ENCODE measurements at places on chromosomes 4 and X. TPM values are rescaled to one million over a fixed set of nuclear protein-coding genes. Genes with fewer than 3 reads are reported as not detected.

GRCh38 chr4:8849266-8850073 is 22.2 kb downstream of the HMX1 start:
- DNase-seq: no peak

- DNase-seq: no peak
Measured at GRCh38 chr4:81913427-81913879, 441.7 kb upstream of the RASGEF1B start.

DNA sequence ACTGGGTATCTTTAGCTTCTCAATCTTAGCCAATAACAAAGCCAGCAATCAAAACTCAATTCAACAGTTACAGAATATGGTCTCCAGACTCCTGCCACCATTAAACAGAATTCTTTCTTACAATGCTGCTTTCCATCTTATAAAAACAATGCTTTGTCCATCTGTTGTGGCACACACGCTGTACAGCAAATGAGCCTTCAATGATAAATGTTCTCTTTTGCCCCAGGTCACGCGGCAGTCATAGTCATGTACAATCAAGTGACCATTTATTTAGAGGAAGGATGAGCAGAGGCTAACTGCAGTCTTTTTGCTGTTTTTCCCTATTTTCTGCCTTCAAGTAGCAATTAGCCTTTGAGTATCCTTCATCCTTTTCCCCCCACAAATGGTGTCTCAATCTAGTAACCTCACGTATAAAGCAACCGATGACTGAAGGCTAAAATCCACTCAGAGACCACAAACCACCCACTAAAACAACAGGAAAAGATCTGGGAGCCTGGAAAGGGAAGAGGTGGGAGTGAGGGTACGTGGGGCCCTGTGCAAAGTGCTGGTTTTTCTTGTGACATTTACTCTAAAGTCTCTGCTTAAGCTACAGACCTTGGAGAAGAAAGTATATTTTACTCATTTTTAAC is 24.4 kb downstream of the TRIM2 start:
- DNase-seq: no peak

Gene RBPJ
- 27.0 TPM for total RNA-seq

DNA sequence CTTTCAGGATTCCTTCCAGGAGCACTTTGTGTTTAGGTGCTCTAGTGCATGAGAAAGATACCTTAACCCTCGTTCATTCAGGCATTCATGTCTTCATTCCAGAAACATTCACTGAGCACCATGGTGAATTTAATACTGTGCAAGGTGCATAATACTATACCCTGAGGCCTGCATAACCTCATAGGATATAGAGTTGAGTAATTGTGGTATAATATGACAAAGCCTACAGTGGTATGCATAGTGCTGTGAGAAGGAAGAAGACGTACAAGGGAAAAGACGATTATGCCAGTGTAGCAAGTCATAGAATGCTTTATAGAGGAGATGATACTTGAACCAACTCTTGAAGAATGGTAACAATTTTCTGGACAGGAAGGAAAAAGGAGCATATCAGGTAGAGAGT is 34.3 kb downstream of the MTM1 start:
- no peak for DNase-seq

DNA sequence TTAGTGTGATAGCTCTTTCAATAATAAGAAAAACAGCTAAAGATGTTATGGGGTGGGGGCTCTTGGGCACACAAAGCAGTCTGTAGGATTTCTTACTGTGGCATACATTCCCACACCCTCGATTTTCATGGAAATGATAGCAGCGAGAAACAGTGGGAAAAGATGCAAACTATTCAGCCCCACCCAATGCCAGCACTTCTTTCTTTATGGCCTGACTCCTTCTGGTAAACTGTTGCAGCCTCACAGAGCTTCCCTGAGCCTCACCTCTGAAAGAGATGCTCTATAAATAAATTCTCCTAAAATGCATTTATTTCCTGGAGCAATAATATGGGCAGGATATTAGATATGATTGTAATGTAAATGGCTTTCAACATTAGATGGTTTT is 910 bp downstream of the ANK2 start:
- DNase-seq: no peak

Gene VSIG4
- not detected for total RNA-seq

- DNase-seq: no peak
Measured at GRCh38 chr4:112819729-112820128, 182.8 kb downstream of the LARP7 start.

Gene DNAAF6
- not detected for total RNA-seq

Gene RGN
- 0.35 TPM for total RNA-seq

DNA sequence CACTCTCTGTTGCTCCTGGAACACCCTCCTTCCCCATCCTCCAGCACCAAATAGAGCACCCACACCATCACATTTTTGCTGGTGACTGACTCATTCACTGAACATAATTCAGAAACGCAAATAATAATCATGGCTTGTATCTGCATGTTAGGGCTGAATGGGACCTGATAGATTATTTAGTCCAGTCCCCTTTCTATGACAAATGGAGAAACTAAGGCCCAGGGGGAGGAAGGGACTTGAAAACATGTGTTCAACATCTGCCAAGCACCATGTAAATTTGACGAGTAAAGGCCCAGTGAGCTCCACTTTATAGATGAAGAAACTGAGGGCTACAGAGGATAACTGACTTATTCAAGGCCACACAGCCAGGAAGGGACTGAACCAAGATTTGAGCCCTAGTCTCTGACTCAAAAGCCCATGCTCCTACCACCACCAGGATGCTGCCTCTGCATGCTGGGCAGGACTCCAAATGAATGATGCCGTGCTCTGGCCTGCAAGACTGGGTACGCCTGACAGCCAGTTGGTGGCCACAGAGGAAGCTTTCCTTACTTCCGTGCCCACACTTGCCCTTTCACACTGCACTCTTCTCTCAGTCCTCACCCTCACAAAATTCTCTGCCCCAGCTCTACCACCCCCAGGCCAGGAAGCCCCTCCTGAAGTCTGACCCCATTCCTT is 133.3 kb upstream of the PJA1 start:
- DNase-seq: no peak

GRCh38 chr4:147821555-147821954 is 89.7 kb downstream of the ARHGAP10 start:
- no peak for DNase-seq

Gene REPS2
- 2.8 TPM for total RNA-seq

- no peak for DNase-seq
Measured at GRCh38 chr4:166991006-166991561, 243.2 kb downstream of the SPOCK3 start.

- no peak for DNase-seq
Measured at GRCh38 chr4:78292341-78292740, 235.2 kb downstream of the FRAS1 start.

DNA sequence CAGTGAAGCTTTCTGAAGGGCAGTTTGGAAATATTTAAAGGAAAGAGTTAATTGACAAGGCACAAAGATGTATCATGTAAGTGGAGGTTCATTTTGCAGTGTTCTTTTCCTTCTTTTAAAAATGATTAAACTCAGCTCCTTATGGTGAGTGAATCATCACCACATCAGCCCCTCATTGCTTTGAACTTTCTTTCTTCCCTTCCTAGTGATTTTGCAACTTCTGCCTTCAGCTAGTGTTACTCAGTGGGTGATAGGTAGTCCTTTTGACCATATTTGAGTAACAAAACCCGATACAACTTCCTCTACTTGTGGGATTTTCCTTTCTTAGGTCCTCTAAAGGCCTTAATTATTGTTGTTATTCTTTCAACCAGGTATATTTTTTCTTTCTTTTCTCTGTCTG is 8.2 kb downstream of the ZCCHC4 start:
- no peak for DNase-seq

DNA sequence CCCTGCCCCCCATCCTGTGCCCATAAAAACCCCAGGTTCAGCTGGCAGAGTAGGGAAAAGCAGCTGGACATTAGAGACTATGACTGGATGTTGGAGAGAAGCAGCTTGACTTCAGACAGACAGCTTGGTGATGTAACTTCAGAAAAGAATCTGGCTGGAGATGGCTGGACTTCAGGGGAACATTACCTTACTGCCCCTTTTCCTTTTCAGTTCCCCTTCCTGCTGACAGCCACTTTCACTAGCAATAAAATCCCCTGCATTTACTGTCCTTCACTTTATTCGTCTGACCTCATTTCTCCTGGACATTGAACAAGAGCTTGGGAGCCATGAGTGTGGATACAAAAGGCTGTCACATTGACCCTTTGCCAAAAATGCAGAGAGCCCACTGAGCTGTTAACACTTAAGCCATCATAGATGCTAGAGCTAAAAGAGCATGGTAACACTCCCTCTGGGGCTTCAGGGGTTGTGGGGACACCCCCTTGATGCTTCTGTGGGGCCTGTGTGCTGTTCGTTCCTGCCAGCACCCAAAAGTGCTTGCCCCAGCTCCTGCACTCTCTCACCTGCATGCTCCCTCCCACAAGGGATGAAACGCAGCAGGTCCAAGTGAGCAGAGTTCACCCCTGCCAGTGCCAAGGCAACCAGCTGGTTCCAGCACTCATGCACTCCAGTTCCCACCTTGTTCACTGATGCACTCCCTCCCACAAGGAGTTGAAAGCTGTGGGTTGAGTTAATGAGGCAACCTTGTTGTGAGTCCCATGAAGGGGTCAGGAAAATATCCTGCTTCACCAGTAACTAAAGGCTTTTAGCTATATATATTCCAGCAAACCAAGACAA is 263.8 kb upstream of the NDST3 start:
- DNase-seq: no peak

- DNase-seq: no peak
Measured at GRCh38 chr4:38964942-38965775, 67.0 kb downstream of the TMEM156 start.

DNA sequence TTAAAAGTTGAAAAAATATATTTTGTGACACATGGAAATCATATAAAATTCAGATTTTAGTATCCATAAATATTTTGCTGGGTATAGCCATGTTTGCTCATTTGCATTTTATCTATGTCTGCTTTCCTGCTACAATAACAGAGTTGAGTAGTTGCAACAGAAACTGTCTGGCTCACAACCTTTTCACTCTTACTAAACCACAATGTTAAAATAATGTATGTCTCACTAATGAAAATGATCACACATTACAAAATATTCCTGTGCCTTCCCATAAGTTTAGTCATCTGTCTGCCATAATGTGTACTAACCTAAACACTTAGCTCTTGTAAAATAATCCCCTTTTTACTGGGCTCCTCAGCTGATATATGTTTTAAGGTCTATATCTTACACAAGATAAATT is 174.0 kb upstream of the PRPS2 start:
- DNase-seq: no peak

DNA sequence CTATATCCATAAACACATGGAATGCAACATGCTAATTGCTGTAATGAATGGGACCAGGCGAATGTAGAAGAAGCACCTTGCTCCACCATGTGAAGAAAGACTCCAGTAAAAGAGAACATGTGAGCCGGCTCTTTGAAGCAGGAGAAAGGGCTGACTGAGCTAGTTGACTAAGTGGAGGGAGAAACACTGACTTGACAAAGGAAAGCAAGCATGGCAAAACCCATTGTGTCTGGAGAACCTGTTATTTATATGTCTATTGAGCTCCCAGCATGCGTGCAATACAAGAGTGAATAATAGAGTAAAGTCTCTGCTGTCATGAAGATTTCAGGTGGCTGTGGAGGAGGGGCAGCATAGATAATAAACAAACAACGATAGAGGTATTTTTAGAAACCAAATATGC is 559.9 kb downstream of the RAB28 start:
- no peak for DNase-seq

DNA sequence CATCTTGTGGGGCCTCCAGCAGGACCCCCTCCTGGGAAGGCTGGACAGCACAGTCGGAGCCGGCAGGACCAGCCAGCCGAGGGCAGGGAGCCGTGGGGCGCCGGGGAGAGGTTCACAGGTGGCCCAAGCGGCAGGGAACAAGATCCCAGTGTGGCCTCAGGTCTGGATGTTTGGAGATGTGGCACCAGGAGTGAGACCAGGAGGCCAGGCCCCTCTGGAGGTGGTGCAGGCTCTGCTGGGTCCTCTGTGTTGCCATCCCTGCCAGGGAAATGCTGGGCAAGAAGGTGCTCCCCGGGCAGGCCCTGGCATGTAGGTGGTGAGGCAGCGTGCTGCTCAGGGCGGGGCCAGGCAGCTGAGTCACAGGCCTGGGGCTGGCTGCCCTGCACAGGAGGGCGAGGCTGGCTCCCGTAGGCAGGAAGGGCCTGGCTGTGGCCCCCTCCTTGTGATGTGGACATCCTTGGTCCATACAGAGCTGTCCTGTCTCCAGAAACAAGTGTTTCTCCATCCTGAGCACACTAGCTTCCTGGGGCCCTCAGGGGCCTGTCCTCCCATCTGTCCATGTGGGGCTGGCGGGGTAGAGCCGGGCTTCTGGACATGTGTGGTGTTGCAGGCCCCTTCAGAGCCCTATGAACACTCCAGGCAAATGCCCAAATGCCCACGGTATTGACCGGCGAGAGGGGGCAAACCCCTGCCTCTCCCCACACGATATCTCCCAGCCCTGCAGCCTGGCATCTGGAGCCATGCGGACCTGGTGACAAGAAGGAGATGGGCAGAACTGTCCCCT is 4.8 kb upstream of the HGFAC start:
- no peak for DNase-seq

GRCh38 chr4:108081256-108081655 is 87.5 kb downstream of the LEF1 start:
- DNase-seq: no peak

- DNase-seq: no peak
Measured at GRCh38 chr4:149997881-149998421, 80.3 kb upstream of the DCLK2 start.

DNA sequence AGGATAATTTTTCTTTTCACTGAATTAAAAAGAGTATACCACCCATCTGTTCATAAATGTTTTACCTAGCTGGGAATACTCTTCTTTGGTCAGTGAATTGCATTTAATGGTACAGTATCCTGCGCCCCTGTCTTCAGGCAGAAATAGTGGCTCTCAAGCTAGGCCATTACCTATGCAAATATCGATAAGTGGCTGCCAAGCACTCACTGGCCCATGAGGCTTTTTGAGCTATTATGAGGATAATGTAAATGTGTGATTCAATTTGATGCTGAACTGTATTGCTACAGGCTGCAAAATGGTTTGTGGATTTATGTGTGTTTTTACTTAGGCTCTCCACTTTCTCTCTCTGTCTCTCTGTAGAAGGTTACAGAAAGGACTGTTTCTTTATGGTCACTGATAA is 30.1 kb upstream of the MTMR1 start:
- no peak for DNase-seq

Gene ETNPPL
- not detected for total RNA-seq

DNA sequence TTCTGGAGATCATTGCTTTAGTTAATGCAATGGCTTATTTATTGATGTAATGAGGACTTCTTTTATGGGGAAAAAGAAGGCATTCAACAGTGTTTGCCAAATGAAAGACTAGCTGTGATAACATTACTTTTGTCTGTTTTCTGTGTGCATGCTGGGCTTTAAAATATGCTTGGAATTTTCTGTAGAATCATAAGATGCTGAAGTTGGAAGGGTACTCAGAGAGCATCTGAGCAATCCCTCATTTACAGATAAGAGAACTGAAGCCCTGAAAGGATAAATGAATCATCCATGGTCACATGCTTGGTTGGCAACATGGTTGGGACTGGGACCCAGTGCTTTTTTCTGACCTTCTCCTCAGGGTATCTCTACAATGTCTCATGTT is 31.4 kb upstream of the PITX2 start:
- no peak for DNase-seq

- no peak for DNase-seq
Measured at GRCh38 chr4:29927895-29928294, 792.3 kb upstream of the PCDH7 start.
